RCC 7860 (cell line): ENCODE measurements at places on chromosomes 2 and 18.

DNA sequence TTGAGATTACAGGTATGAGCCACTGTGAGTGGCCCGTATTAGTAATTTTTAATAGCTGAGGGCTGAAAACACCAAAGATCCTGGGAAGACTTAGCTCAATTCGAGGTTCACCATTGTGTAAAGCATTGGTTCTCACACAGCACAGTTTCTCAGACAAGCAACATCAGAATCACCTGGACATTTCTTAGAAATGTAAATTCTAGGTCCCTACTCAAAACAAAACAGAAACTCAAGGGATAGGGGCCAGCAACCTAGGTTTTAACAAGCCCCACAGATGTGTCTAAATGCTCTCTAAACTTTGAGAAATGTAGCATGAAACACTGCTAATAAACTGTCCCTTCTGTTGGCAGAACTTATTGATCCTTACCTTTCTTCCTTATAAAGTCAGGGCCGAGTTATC lies 681.2 kb downstream of the RNF144A start:
- no peak for DNase-seq

GRCh38 chr18:13597068-13597467 lies 129.3 kb downstream of the FAM210A start:
- DNase-seq: no peak

DNA sequence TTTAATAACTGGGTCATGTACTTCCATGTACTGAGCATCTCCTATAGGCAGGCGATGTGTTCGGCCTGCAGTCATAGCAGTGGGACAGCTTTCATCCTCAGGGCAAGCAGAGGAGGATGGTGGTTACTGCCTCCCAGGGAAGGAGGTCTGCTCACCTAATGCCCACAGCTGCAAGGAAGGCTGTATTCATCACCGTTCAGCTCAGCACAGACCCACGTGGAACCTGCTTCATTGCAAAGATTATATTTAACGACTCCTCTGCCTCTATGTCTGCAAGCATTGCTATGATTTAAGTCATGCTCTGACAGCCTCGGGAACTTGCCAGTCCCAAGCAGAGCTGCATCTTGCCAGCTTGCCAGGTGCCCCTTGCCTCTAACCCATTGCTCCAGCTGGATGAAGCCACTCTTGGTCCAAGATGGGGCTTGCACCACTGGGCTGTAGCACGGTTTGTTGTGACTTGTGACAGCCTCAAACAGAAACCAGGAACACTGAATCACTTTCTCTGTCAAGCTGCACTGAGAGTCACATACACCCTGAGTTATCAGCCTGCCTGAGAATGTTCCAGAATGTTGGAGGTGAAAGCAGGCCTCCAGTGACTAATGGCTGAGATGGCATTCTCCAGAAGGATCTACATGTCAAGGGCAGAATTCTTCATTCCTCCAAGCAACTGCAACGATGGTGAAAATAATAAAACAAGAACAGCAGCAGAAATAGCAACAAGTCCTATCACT lies 651.1 kb upstream of the ID2 start:
- no peak for DNase-seq

DNA sequence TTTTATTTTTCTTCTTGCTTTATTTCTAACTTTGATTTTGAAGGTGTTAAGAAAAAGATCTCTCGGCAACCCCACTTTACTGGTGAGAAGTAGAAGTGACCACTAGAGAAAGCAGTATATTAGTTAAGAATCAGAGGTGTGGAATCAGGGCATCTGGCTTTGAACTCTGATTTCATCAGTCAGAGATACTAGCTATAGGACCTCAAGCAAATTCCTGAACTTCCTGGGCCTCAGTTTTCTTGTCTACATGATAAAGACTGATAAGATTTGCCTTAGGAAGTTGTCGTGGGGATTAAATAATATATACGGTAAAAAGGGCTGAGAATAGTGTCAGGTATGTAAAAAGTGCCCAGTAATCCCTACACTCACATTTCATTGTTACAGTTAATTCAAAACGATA lies 440.3 kb upstream of the CRIM1 start:
- no peak for DNase-seq

DNA sequence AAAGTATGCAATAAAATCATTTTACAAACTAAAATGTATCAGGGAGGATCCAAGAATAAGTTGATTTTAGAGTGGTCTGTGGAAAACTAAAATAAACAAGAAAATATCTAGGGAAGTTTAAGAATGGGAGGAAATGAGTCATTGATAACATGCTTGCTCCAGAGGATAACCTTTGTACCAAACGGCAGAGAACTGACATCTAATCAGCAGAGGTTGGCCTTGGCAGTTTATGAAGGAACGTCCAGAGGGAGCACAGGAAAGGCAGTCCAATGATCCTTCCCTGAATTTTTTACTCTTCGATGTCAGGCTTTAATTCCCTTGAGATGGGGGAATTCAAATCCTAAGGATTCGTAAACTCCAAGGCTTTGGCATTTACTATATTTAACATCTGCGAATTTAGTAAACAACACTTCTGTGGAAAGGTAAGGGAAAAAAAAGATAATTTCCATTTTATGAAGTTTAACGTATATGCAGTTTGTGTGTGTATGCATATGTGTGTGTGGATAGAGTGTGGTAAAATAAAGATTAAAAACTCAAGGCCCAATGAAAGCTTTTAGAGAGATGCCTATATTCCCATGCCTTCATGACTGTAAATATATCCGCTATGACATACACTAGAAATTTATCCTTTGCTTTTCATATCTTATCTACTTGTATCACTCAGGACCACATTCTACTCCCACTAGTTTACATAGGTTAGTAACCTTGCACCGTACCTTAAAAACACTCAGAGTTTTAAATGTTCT lies 8.7 kb upstream of the INPP1 start:
- peak; percentile 35 for DNase-seq

GRCh38 chr2:228771774-228772173 lies 499.3 kb downstream of the PID1 start:
- no peak for DNase-seq

GRCh38 chr2:80482276-80482675 lies 177.7 kb upstream of the LRRTM1 start:
- no peak for DNase-seq

DNA sequence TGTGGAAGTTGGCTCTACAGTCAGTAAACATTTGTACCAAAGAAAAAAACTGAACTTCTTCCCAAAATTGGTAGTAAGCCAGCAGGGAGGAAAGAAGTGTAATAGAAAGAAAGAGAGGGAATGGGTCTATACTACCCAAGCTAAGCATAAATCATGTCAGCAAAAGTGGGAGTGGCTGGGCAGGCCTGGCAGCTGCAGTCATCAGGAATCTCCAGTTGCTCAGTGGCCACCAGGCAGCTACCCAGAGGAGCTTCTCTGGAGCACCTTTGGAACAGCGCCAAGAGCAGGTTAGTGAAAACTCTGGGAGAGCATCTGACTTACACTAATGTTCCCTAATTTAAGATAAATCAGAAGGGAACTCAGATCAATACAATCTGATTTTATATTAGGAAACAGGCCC lies 14.3 kb downstream of the FRZB start:
- peak; percentile 8 for DNase-seq

DNA sequence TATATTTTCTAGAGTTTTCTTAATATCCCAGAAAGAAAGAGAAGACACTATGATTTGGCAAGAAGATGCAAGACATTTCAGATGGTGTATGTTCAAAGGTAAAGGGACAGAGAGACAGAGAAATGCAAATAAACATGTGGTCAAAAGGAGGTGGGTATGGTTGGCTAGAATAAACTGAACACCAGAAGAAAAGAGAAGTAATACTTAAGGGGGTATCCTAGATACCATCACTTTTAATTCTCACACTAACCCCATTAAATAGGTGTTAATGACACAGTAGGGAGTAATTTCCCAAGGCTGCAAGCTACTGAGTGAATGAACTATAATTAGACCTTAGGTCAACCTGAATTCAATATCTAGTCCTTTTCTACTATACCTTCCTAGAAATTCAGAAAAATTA lies 111.2 kb upstream of the CD226 start:
- DNase-seq: no peak

DNA sequence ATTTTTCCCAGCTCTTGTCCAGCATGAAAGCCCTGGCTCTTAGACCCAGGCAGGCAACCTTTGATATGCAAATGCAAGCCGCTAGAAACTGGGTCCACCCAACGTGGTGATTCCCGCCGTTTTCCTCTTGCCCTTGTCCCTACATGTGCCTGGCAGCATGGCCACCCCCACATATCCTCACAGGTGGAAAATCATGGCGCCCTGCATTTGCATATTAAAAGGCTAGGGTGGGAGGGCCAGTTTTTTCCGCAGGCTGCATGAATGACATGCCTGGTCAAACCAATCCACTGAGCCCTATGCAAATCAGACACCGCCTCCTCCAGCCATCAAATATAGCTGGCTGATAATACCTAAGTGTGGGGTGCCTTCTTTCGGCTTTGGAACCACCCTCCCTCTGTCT lies 1091.8 kb upstream of the NXPH2 start:
- DNase-seq: no peak

DNA sequence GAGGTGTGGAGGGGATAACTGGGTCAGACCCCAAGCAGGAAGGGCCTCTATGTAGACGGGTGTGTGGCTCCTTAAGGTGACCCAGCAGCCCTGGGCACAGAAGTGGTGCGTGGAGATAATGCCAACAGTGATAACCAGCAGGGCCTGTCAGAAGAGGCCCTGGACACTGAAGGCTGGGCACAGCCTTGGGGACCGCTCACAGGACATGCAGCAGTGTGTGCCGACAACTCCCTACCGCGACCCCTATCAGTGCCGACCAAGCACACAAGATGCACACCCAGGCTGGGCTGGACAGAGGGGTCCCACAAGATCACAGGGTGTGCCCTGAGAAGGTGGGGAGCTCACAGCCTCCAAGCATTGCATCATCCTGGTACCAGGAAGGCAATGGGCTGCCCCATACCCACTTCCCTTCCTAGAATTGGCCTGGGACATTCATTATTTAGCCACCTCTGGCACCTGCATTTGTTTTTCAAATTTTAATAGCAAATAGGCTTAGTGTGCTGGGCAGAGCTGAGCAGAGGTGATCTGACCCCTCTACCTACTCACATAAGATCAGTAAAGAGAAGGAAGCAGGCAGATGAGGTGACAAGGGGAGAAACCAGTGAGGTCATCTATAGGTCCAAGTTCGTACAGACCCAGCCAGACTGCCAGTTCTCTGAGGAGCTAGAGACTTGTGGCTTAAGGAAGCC lies 55.2 kb downstream of the BCL11A start:
- DNase-seq: no peak

DNA sequence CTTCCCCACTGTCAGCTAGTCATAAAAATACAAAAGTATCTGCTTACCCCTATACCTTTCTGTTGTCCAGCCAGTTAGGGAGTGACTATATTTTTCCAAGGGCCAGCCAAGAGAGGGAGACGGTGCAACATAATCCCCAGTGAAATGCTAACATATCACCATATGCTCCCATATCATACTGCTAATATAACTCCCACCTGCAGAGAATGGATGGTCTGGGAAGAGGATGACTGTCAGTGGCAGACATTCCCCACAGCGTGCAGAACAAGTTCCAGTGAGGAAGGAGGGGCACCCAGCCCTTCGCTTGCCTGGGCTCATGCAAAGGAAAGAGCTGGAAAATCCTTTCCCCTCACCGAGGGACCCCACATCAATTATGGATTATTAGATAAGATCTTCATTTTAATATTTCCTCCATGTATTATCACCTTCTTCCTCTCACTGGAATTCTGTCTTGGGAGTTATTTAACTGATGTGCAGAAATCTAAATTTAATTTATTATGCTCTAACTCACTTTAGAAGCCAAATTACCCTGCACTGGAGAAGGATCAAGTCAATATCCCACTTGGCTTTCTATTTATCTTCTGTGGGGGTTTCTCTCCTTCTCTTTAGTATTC lies 135.6 kb downstream of the GALNT14 start:
- DNase-seq: no peak

DNA sequence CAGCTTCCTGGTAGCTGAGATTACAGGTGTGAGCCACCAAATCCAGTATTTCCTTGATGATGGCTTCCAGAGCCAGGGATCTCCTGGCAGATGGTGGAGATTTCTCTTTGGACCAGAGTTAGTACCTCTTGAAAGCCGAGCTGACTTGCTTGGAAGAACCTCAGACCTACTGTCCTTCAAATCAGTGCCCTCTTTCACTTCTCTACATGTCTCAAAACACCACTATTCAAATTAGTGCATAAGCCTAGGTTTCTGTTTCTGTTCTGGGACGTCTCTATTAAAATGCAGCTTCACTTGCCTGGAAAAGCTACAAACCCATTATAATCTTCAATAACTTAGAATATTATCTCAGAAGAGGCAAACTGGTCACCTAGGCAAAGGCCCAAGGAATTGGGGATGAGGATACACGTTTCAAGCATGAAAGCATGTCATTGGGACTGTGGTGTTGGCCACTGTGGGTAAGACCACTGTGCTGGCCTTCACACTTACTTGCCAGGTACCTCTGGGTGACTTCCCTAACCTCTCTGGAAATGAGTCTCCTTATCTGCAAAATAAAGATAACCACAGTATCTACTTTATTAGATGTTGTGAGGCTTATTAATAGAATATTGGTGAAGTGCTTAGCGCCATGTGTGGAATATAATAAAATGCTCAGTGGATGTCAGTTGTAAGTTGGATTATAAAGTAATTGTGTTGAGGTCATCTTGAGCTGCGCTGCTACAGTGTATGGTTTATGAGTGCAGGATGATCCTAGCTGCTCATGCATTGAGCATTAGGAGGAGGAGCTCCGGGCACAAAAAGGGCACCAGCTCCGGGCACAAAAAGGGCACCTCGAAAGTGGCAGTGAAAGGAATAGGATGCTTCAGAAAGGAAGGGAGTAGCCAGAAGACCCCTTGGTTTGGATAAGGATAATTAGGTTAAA lies 84.5 kb downstream of the DOCK10 start:
- no peak for DNase-seq

DNA sequence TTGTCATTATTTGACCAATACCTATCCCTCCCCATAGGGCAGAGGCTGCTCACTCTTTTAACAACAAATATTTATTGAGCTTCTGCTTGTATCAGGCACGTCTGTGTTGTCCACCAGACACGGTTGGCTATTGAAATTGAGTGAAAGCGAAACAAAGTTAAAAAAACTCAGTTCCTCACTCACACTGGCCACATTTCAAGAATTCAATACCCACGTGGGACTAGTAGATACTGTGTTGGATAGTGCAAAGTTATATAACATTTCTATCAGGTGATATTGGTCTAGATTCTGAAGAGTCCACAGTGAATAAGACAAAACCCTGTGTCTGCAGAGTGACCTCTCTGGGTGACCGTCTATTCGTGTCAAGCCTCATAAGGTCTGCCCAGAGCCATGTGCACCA lies 43.9 kb upstream of the GALR1 start:
- no peak for DNase-seq

- DNase-seq: peak; percentile 51
These were observed 13.0 kb downstream of the RRM2 start for GRCh38 chr2:10135296-10136089.

GRCh38 chr2:176685908-176686307 lies 416.7 kb downstream of the MTX2 start:
- DNase-seq: no peak

GRCh38 chr2:25302758-25303375 lies 38.9 kb downstream of the DNMT3A start:
- no peak for DNase-seq

- no peak for DNase-seq
These were observed 810.3 kb upstream of the SALL3 start for GRCh38 chr18:78169174-78169864.

- no peak for DNase-seq
These were observed 22.1 kb downstream of the CENPA start for GRCh38 chr2:26807788-26808460.

GRCh38 chr2:134491022-134491421 lies 227.8 kb downstream of the TMEM163 start:
- no peak for DNase-seq

- no peak for DNase-seq
These were observed 587.3 kb upstream of the ID2 start for GRCh38 chr2:8094526-8094925.

GRCh38 chr18:79495591-79496071 lies 99.9 kb downstream of the NFATC1 start:
- no peak for DNase-seq
